ENCODE measurements at places on chromosomes 12 and 14.

DNA sequence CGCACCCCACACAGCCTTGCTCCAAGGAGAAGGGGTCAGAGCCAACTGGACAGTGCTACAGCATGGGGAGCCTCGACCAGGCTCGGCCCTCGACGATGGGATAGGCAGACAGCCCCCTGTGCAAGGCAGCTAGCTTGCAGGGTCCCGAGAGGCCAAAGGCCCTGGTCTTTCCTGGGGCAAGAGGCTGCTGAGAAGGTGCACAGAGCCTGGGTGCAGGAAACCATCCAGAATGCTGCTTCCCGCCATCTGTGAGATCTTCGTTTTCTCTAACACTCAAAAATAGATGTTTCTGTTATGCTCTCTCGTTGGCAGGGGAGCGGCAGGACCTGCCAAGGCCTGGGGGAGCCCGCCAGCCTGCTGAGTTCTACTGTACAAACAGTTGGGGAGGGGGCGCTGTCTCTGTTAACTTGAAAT is 168.0 kb upstream of the RTL1 start:
- DNase-seq: no peak

GRCh38 chr14:24368562-24369252 is 723 bp downstream of the NFATC4 start:
- peak; percentile 21 for DNase-seq

- no peak for DNase-seq
Observed at GRCh38 chr12:89062996-89063395, 289.3 kb downstream of the DUSP6 start.

- no peak for DNase-seq
Observed at GRCh38 chr14:74545386-74545785, 51.8 kb downstream of the ISCA2 start.

- no peak for DNase-seq
Observed at GRCh38 chr12:56146492-56147460, 5.6 kb upstream of the MYL6B start.

GRCh38 chr14:45194964-45195363 is 58.0 kb downstream of the MIS18BP1 start:
- no peak for DNase-seq
